ENCODE measurements at places on chromosomes 11 and 22.

GRCh38 chr11:128082574-128082973, 504.8 kb downstream of the ETS1 start:
- no peak for DNase-seq

DNA sequence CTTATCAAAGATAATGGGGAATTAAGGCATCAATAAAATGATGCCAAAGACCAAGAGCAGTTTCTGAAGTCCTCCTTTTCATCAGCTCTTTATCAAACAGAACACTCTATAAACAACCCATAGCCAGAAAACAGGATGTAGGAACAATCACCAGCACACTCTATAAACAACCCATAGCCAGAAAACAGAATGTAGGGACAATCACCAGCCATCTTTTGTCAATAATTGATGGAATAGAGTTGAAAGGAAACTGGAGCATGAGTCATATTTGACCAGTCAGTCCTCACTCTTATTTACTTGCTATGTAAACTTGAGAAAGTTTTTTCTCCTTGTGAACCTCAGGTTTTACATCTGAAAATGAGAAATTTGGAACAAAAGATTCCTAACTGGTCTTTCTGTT, 10.0 kb downstream of the MS4A2 start:
- no peak for DNase-seq

DNA sequence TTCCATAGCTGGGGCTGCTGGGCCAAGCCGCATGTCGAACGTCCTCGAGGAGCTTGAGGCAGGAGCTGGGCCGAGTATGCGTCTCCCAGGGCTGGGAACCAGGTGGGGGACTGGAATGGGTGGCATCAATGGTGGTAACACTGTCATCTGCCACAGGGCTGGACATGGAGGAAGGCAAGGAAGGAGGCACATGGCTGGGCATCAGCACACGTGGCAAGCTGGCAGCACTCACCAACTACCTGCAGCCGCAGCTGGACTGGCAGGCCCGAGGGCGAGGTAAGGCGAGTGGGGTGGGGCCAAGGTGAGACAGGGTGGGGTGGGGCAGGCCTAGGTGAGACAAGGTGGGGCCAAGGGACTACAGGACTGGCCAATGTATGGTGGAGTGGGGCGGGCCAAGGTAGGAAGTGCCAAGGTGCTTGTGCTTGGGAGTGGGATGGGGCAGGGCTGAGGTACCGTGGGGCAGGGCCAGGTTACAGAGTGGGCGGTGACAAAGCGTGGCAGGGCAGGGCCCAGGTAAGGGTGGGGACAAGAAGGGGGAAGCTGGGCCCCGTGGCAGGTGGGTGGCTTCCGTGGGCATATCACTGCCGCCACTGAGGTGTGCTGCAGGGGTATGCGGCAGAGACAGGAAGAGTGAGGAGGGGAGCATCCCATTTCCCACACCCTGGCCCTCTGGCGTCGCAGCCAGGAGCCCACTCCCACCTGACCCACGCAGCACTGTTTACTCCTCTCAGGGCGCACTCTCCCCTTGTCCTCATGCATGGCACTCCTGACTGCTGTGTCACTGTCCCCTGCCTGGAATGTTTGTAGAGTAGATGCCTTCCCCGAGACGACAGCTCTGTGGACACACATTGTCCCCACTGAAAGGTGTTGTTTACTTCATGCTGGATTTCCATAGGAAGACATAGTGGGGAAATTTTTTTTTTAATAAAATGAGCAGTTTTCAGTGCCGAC, 27.5 kb upstream of the DGCR8 start:
- DNase-seq = no peak

GRCh38 chr11:99098258-99098657, 77.5 kb downstream of the CNTN5 start:
- DNase-seq = no peak

DNA sequence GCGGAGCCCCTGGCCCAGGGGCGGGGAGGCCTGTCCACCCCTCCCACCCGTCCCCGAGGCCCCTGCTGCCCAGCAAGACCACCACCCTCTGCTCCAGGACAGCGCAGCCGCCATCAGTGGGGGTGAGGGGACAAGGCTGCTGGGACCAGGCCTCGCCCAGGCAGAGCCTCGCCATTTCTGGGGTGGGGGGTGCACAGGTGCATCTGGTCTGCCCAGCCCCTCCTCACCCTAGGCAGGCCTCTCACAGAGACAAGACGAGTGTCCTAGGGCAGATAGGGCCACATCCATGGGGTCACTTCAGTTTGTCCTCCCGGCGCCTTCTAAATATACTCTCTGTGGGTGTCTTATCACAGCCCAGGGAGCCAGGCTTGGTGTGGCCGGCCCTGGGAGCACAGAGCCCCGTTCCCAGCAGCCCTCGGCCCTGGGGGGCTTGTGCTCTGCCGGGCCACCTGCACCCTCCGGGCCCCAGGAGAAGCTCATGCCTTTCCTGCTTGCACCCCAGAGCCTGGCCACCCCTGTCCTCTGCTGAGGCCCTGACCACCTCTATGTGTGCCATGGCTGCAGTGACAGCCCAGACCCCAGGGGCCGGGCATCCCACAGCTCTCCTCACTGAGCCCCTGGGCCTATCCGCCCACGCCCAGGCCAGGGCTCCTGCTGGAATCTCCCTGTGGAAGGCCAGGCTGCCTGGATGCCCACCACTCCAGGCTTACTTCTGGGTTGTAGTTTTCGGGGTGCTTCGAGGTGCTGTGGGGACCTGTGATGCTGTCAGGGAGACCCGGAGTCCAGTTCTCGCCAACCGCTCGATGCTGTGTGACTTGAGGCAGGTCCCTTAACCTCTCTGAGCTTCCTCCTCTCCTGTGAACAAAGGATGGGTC, 70.8 kb downstream of the KCNQ1 start:
- no peak for DNase-seq

- peak; percentile 82 for DNase-seq
These were observed 1.5 kb upstream of the KLHDC7B start for GRCh38 chr22:50544078-50544745.

- no peak for DNase-seq
These were observed 17.0 kb upstream of the SCGB1A1 start for GRCh38 chr11:62401811-62402210.

- DNase-seq = no peak
These were observed 35.4 kb downstream of the MOB2 start for GRCh38 chr11:1450949-1451710.

DNA sequence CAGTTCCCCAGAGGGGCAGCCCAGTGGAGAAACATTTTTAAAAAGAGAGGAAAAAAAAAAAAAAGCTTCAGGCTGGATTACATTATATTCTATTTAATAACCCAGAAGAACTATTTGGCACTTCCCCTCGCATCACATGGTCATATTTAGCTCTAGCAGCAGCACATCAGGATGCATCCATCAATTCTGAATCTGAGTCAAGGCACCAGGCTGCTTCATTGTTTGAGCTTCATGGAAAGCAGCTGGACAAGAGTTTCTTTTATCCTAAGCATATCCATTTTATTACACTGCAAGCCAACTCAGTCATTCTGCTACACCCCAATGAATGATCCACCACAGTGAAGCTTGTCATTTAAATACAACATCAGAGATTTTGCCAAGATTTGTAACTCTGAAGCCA, 10.0 kb downstream of the SPTY2D1 start:
- DNase-seq = no peak

- DNase-seq = no peak
These were observed 21.0 kb downstream of the WEE1 start for GRCh38 chr11:9594267-9595046.

DNA sequence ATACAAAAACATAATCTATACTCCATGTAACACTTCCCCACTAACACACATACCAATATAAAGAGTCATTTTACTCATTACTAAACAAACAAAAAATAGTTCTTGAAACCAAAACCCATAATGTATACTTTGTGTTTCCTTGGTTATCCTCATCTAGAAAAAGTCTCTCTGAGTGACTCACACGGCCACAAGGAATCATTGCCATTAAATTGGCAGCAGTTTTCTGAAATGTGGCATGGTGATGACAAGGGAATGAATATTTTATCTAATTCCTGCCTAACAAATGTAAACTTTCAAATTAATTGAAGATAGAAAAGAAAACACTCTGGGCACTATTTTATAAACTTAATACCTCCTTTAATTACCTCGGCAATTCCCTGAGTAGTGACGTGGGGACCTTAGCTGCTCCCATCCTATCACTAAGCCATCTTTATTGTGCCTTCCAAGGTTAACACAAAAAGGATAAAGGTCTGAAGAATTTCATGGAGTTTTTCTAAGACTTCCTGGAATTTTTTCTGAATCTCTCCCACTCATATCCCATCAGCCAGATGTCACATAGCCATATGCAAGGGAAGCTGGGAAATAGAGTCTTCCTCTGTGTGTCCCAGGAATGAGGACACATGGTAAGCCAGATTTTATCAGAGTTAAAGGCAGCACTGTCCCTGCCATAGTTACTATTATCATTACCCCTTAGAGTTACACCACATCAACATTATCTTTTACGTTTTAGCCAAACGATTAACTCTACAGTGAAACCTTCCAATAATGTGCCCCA, 857.2 kb upstream of the TENM4 start:
- no peak for DNase-seq

DNA sequence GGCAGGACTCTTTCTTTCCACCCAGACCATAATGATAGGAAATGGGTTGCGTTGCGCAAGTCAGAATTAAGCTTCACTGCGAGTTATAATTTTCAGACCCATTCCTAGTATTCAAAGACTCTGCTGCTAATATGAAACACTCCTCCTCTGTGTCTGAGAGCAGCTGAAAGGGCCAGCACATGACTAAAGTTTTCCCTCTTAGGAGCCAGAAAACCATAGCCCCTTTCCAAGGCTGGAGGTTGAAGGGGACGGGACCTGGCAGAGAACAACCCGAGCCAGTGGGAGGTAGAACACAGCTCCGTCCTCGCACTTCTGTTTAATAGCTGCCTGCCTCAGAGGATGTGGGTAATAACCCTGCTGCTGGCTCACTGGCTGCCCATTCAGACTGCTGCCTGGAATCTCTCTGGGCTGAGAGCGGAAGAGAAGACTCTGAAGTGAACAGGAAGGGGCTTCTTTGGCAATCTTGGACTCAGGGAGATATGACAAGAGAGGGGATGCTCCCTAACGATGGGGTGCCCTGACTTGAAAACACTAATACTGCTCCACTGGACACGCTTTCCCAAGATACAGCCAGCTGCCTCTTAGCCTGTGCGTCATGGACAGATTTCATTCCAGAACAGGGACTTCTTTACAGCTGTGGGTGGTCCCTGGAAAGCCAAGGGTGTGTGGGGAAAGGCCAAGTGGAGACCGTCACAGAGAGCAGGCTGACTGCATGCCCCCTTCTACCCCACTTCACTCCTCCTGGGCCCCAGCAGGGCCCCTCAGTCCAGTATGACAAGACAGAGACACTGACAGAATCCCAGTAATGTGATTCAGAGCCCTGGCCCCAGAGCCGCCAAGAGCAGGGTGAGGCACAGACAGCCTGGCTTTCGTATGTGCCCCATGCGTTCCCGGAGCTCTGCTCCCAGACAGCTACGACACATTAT, 156.9 kb downstream of the FEZ1 start:
- DNase-seq = no peak

- DNase-seq = no peak
These were observed 3.0 kb upstream of the SSH3 start for GRCh38 chr11:67300256-67300755.

DNA sequence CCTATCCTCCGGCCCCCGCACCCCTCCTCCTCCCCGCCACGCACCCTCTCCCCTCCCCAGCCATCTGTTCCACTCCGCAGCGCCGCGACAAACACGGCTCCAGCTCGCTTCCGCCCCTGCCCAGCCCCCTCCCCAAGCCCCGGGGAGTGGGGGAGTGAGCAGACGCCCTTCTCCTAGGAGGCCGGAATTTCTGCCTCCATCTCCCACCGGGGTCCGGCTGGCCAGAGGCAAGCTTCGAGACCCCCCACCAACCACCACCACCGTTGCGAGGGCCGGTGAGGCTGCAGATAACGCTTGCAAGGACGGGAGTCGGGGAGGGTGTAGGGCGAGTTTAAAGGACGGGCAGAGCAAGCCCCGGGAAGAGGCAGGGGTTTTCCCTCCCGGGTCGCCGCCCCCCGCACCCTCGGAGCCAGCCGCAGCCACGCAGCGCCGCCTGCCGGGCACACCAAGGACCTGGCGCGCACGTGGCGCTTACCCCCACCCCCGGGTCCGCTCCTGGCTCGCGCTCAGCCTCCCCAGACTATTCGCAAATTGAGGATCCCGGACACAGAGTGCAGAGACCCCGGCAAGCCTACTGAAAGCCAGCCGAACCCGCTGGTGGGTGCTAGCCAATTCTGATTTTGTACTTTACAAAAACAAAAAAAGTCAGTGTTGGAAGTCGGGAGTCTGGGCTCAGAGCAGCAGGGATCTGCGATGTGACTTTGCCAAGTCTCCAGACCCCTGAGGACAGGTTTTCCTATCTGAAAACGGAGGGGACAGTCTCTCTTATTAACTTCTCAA, 22.6 kb downstream of the RTN4RL2 start:
- DNase-seq = peak; percentile 65

DNA sequence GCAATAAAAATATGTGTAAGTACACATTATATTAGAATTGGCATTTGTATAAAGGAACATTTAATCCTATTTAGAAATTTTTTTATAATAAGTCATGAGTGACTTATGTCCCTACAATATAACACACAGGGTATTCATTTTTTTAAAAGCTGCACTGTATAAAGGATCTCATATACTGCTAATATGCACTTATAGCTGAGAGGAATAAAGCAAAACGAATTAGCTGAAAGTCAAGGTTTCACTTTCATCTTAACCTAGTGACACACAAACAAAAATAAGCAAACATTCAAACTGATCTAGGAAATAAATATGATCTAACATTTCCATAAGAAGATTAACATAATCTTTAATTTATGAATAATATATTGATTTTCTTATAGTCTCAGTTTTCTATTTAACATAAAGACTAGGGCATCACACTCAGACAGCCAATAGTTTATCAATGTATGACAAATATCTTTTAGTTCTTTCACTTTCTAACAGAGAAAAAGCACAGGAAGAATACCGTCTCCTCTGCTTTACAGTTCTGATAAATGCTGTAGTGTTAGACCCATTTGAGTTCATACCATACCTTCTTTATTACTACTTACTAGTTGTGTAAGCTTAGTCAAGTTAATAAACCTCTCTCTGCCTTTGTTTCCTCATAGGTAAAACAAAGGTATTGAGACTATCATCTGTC, 42.9 kb downstream of the DCDC1 start:
- DNase-seq = no peak

DNA sequence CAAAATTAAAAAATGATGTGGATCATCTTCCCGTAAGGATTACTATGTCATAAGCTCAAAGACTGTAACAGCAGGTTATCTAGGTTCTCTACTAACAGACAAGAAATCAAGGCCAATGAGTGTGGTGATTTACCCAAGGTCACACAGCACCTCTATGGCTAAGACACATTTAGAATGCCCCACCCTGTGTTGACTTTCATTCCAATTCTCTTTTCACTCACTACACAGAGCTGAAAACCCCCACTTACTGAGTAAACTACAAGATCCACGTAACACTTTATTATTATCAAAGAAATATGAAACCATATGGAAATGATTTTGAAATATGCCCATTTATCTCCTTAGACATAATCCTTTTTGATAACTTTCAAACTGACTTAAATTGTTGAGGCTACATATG, 4.8 kb upstream of the PRSS23 start:
- DNase-seq = no peak

- DNase-seq = no peak
These were observed 141.7 kb downstream of the COMMD9 start for GRCh38 chr11:36147491-36147890.

GRCh38 chr22:37777122-37777687, 30.5 kb upstream of the GCAT start:
- DNase-seq = no peak

GRCh38 chr11:67502328-67502979, 2.7 kb downstream of the PITPNM1 start:
- DNase-seq = no peak
